ENCODE measurements at places on chromosomes 7 and 10.

DNA sequence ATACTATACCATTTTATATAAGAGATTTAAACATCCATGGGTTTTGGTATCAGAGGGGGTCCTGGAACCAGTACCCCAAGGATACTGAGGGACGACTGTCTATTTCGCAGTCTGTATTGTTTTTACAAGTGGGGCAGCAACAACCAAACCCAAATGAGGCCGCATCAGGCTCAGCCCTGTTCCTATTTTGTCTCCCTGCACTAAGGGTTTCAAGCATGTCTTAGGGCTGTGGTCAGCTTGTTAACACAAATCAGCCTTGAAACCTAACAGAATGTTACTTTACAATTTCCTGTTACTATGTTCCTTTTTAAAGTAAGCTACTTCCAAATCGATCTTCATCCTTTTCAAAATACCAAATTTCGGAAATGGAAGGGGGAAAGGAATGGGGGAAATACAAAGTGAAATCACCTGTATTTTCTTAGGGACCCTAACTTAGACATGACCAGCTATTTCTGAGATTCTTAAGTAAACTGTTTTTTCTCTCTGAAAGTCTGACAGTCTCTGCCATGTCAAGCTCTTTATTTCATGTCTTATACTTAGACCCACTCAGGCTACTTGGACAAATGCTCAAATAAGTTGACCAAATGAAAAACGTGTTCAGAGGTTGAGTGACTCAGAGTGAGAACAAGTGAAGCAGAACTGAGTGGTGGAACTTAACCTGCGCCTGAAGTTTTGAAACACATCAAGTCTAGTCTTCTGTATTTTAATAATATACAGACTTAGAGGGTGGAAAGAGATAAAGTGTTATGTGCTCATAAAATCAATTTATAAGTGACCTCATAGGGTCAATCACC, 75.8 kb downstream of the C1GALT1 start:
- ATAC-seq: no peak

DNA sequence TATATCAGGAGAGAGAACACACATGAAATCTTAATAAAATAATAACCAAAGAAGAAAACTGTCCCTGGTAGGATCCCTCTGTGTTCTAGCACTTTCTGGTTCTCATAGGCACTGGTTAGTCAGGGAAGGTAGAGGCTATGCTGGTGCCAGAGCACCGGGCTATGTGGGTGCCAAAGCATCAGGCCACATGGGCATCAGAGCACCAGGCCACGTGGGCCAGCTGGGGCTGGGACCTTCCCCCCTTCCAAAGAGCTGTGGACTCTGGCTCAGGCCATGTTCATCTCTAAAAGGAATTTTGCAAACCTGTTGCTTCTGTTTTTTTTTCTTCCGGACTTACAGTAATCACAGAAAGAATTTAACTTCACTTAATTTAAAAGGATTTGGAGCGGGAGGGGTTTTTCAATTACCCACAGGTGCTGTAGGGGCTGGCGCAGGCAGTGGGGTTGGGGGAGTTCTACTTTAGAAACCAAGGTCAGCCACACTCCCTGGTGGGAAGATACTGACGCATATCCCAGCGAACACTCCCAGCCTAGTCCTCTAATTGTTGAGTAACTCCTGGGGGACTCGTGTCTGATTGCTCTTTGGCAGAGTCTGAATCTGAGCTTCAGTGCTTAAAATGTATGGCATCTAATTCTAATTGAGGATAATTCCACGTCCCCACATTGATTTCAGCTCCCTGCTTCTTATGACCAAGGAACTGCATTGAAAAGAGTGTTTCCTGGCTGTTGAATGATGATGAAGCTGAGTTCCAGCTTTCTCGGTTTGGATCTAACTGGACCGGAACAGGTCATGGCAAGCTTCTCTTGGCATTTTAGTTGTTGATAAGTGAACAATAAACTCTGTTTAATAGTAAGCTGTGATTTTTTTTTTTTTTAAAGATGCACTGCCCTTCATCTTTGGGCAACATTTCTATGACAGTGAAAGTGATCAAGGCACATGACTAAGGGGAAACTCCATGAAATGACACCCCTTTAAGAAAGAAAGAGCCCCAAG, 110.7 kb upstream of the FZD8 start:
- no peak for ATAC-seq

DNA sequence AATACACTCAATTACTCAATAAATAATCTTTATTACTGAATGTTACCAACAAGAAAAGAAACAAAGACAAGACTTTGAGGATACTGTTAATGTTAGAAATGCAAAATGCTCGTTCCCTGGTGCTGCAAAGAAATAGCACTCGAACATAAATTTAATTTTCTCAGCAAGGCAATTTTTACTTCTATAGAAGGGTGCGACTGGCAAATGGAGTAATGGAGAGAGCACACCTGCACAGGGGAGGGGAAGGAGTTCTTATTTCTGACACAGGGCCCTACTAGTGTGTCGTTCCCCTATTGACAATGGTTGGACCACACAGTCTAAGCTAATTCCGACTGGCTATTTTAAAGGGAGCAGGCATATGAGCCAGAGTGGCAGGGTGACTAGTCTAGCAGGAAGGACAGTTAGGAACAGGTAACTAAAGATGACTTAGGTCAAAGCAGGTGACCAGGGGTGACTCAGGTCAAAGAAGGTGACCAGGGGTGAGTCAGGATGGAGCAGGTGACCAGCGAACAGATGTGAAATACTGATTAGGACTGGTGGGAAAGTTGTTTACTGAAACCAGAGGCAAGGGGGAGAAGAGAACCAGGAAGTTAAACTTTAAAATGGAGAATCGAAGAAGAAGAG, 119.1 kb downstream of the RNF32 start:
- ATAC-seq: no peak

DNA sequence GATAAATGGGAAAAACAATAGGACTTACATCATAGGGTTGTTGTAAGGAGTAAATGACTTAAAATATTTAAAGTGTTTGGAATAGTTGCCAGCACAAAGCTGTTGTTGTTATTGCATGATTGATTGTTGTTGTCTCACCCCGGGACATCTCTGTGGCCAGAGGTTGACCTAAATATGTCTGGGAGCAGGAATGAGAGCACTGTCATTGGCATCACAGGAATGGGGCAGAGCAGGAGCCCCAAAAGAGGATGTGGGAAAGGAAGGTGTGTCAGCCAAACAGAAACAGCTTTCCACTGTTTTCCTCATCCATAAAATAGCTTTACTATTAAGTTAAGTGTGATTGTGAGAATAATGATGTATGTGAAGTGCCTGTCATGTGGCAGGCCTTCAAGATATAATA, 121.6 kb downstream of the TMEM168 start:
- no peak for ATAC-seq

- no peak for ATAC-seq
Observed at GRCh38 chr7:105654095-105654686, 72.9 kb upstream of the EFCAB10 start.

- ATAC-seq: peak; percentile 56
Observed at GRCh38 chr10:72340510-72341261, 14.0 kb downstream of the DNAJB12 start.

DNA sequence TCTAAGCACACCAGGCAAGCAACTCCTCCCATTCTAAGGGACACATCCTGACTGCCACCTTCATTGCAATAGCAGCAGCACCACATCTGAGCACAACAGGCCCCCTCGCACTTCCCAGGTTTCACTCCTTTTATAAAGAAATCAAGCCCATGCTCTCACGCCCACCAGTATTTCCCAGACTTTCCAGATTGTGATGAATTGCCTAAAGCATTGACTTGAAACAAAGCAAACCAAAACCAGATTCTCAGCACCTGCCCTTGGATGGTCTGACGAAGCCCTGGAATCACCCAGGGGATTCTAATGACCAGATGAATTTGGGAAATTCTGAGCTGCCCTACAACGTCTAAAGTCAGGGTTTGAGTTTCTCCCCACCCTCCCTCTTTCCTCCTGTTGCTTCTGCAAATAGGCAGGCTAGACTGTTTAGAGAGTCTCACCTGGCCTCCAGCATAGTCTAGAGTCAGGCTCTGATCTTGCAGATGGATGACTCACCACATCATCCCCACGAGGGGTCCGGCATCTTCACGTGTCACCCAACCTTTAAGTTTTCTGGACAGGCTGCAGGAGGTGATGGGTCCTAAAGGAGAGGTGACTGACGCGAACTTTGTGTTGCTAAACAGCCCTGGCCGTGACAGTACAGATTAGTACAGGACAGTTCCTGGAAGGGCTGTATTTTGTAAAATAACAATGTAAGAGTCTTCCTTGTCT, 198.0 kb downstream of the SKIDA1 start:
- ATAC-seq: no peak

GRCh38 chr7:140312141-140312846, 86.0 kb downstream of the SLC37A3 start:
- ATAC-seq: no peak

GRCh38 chr7:43904533-43905208, 1.7 kb downstream of the URGCP start:
- ATAC-seq: peak; percentile 60

DNA sequence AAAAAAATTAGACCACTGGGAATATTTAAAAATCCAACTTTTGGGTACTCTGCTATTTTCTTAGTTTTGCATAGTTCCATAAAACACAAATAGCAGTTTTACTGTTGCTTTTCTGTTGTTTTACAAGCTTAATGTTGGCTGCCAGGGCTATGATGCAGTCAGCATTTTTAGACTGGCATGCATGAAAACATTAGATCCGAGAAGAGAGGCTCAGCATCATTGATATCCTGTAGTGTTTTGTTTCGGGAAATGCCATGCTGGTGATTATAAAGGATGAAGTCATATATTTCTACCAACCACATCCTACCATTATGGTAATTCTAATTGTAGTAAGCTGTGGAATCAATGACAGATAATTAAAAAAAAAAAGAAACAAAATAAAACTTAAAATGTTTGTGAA, 104.6 kb downstream of the MBL2 start:
- no peak for ATAC-seq

DNA sequence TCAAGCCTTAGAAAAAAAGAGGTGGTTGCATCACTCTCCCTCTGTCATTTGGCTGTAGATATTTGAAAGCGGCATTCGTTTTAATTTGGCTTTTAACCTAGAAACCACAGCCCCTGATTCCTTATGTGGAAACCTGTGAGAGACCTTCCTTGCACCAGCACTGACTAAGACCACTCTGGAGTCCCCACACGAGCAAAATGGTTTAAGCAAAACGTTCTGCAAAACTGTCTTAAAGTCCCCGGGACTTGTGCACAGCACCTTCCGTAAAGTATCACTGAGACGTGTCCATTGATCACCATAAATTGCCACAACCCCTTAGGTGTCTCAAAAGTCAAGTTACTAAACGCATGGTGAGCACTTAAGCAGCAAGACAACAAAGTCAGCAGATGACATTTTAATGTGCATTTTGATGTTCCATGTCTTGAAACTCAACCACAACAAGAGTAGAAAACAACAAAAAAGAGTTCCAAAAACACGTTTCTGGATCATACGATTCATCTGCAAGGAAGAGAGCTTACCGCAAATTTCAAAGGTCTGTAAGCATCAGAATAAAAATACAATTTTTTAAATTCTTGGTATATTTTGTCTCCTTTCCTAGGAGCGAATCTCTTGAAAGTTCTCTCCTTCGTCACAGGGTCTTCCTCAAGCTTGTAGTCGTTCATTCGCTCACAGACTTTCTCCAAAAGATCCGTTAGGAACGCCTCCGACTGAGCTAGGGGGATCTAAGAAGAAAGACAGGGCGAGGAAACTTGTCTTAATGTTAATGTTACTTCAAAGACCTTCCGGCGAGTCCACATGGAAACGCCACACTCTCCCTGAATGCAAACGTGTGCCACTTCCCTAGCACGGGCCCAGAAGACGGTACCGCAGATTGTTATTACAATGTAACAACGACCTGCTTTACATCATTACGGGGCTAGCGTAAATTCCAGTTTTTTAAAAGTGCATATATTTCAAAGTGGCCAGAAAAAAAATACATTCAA, 37.7 kb downstream of the CNPY1 start:
- ATAC-seq: no peak

DNA sequence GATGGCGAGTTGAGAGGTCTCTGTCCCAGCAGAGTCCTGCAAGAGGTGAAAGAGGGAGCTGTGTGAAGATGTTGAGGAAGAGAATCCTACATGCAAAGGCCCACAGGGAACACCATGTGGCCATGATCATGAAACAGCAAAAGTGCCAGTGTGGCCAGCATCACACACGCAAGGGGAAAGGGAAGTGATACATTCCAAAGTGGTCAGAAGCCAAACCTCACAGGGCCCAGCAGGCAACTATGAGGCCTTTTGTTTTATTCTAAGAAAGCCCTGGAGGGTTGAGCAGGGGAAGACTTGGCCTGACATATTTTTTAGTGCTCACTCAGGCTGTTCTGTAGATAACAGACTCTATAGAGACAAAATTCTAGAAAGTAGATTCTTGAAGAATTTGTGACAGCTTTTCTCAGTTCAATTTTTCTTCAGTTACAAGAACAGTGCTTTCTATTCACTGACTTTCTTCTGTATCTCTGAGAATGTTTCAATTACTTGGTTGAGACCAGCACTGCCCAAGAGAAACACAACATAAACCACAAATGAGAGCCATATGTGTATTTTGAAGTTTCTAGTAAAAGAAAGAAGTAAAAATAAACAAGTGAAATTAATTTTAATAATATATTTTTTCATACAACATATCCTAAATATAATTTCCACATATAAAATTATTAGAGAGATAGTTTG, 82.3 kb downstream of the HTR7 start:
- no peak for ATAC-seq

- no peak for ATAC-seq
Observed at GRCh38 chr7:92623544-92623943, 33.4 kb upstream of the FAM133B start.

- no peak for ATAC-seq
Observed at GRCh38 chr10:75407224-75407712, 5.7 kb upstream of the ZNF503 start.

DNA sequence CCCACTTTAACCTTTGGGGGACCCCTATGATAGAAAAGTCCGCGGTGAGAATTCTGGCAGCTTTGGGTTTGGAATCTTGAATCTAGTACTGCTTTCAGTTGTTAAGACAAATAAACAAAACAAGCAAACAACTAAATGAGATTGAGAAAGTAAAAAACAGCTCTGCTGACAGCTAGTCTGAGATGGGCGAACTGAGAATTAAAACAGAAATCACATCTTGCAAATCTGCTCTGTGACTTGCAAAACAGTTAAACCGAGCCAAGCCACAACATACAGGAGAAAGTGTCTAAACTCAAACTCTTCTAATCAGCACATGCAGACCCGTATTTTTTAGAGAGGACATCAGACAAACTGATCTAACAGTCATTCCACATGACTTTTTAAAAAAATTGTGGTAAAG, 110.4 kb downstream of the SH2D4B start:
- ATAC-seq: no peak

DNA sequence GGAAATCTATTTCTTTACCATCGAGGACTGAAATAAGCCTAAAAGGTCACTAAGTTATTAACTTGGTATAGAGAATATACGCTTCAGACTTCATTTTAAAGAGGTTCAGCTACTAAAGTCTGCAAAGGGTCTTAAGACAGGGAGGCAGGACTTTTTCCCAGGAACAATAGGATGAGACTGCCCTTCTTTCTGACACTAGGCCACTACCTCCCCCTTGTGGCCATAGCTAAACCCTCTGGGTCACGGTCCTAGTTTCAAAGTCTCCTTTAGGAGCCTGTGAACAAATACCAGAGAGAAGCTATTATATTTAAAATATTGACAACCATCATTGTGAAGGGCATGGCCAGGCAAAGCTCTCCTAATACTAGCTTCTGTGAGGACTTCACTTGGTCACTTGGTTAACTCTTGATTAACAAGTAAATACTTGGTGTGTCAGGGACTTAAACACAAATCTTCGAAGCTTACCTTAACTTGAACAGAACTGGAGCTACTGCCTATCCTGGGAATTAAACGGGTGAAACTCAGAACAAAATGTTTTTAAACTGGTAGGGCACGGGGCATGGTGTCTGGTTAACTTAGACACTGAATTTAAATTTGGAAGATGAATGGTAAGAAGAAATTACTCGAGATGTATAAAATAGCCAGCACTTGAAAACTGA, 75.6 kb downstream of the CCDC6 start:
- ATAC-seq: peak; percentile 41

GRCh38 chr10:68084469-68084868, 9.4 kb upstream of the HERC4 start:
- no peak for ATAC-seq

Data from esophagus mucosa (tissue), 1 donor.